ENCODE measurements at places on chromosomes 6 and 20. TPM values are rescaled to one million over a fixed set of nuclear protein-coding genes. Genes with fewer than 3 reads are reported as not detected.

The C6orf15 gene
- not detected for total RNA-seq

The SLA2 gene
- 1.3 TPM for total RNA-seq

The ZC3H12D gene
- 4.3 TPM for total RNA-seq

The EYA2 gene
- 21.0 TPM for total RNA-seq

The BTN1A1 gene
- total RNA-seq = not detected

The UBD gene
- 2.3 TPM for total RNA-seq

The LY86 gene
- total RNA-seq = 2.3 TPM

The FAXC gene
- 3.0 TPM for total RNA-seq

The TGM3 gene
- 0.43 TPM for total RNA-seq

The MPC1 gene
- 124 TPM for total RNA-seq

The CST7 gene
- total RNA-seq = 1.8 TPM

The SLC32A1 gene
- 0.09 TPM for total RNA-seq

The NRN1 gene
- 4.9 TPM for total RNA-seq

The BPIFB3 gene
- total RNA-seq = not detected

The ZSCAN23 gene
- 2.2 TPM for total RNA-seq

The SLX4IP gene
- total RNA-seq = 6.4 TPM

The KIAA1755 gene
- 2.5 TPM for total RNA-seq

The SLC2A10 gene
- total RNA-seq = 29.1 TPM

The NRSN1 gene
- 0.12 TPM for total RNA-seq

The GINS1 gene
- total RNA-seq = 2.7 TPM

The OR12D3 gene
- total RNA-seq = not detected

The PRSS16 gene
- 23.2 TPM for total RNA-seq

The ACTL10 gene
- total RNA-seq = 3.8 TPM

The RNF114 gene
- 75.7 TPM for total RNA-seq

The PRL gene
- not detected for total RNA-seq

The GHRH gene
- not detected for total RNA-seq

Data from left colon (tissue), 2 donors.